ENCODE measurements at places on chromosomes 2 and 18. TPM values are rescaled to one million over a fixed set of nuclear protein-coding genes. Genes with fewer than 3 reads are reported as not detected.

Gene IDH1
- 246 TPM for total RNA-seq

Gene CYP27C1
- total RNA-seq, result not detected

Gene MDH1B
- 0.43 TPM for total RNA-seq

Gene GBX2
- total RNA-seq, result 0.66 TPM

Gene GATA6
- 7.7 TPM for total RNA-seq

Gene KCNJ13
- not detected for total RNA-seq

Gene PPM1G
- 98.0 TPM for total RNA-seq

Gene ZNF396
- 1.8 TPM for total RNA-seq

Gene GALNT5
- 0.22 TPM for total RNA-seq

Gene SALL3
- total RNA-seq, result not detected

Gene FBXO15
- 1.3 TPM for total RNA-seq

Gene PREB
- total RNA-seq, result 76.7 TPM

Gene SCN7A
- under 0.01 TPM for total RNA-seq

Gene SOX11
- under 0.01 TPM for total RNA-seq

Gene GALNT14
- total RNA-seq, result 0.14 TPM

Gene UGT1A7
- total RNA-seq, result not detected

Gene CAD
- 72.2 TPM for total RNA-seq

Gene LCT
- total RNA-seq, result not detected

Gene CMPK2
- 0.22 TPM for total RNA-seq

Gene SYT4
- not detected for total RNA-seq

All from placental pericyte (primary cell).